ENCODE measurements at places on chromosomes 3 and 15.

- no peak for DNase-seq
Observed at GRCh38 chr3:156533205-156533604, 21.7 kb downstream of the SSR3 start.

DNA sequence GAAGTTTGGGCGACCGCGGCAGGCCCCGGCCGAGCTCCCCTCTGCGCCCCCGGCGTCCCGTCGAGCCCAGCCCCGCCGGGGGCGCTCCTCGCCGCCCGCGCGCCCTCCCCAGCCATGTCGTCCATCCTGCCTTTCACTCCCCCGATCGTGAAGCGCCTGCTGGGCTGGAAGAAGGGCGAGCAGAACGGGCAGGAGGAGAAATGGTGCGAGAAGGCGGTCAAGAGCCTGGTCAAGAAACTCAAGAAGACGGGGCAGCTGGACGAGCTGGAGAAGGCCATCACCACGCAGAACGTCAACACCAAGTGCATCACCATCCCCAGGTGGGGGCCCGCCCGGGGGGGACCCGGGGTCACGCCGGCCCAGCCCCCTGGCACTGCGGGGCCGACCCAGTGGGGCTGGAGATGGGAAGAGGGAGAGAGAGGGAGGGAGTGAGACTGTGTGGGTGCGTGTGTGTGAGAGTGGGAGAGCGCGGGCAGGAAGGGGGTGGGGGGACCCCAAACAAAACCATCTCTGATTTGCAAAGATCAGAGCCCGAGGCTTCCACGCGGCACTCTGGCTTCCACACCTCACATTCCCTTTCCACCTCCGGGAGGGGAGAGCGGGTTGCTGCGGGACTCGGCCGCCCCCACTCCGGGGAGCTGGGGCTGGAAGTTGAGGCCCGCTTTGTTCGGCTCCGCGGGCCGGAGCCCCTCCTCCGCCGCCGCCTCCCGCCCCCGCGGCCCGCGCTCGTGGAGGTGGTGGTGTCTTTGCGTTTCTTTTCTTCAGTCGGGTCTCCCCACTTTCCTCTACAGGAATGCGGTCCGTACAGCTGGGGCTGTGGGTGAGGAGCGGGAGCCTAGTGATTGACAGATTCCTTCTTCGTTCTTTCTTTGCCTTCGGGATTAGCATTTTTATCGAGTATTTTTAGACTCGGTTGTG, 898 bp downstream of the SMAD3 start:
- no peak for DNase-seq

DNA sequence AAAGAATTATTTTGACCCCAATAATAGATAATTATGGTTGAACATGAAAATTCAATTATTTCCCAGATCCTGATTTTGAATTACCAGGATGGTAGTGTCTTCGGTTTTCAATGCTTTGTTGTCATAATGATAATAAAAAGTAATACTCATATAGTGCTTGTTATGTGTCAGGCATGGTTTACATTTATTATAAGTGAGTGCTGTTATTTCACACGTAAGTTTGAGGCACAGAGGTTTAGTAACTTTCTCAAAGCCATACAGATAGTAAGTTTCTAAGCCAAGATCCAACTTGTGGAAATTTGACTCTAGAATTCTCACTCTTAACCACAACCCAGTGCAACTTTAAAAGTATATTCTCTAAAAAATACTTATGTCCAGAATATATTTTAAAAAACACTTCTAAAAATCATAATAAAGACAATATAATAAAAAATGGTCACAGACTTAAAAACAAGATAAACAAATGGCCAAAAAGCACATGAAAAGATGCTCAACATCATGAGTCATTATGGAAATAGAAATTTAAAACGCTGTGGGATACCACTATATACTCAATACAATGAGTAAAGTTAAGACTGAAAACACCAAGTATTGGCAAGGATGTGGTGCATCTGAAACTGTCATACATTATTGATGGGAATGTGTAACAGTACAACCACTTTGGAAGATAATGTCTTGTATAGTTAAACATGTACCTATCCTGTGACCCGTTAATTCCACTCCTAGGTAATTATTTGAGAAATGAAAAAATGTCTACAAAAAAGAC, 45.2 kb downstream of the SPRED1 start:
- DNase-seq: no peak

DNA sequence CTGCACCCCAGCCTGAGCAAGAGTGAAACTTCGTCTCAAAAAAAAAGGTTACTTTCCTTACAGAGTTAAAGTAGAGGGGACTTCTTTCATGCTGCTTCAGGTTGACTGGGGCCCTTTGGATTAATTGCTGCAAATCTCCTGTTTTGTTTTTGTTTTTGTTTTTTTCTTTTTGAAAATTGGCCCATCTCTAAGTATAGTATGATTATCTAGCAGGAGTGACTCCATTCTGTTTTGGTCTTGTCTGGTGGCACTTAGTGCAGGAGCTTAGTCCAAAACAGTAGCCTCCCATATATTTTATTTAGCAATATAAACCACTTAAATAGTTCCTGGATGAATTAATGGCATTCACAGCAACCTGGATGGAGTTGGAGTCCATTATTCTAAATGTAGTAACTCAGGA, 113.0 kb downstream of the RPL22L1 start:
- DNase-seq: no peak

GRCh38 chr15:67207555-67208207, 46.8 kb downstream of the AAGAB start:
- DNase-seq: no peak

DNA sequence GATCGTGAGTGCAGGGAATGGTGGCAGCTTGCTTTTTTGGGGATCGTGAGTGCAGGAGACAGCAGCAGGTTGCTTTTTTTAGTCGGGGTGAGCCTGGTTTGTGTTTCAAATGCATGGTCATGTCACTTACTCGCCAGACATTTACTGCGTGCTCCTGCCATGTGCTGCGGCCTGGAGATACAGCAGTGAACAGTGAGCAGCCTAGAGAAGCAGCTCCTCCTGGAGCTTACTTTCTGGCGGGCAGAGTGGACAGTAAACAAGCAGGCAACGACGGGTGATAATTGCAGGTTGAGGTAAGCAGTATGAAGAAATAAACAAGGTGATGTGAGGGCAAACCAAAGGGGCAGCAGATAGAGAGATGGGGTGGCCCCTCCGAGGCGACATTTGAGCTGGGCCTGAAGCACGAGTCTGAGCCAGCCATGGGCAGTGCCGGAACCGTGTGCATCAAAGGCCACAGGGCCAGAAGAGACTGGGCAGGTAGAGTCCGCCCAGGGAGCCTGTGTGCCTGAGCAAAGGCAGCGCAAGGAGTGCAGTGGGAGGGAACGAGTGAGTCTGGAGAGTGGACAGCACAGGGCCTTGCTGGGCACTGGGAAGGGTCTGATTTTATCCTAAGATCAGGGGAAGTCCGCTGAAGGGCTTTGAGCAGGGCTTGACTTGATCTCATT, 57.3 kb upstream of the RASA2 start:
- no peak for DNase-seq

GRCh38 chr15:48866141-48866563, 11.8 kb upstream of the EID1 start:
- no peak for DNase-seq

DNA sequence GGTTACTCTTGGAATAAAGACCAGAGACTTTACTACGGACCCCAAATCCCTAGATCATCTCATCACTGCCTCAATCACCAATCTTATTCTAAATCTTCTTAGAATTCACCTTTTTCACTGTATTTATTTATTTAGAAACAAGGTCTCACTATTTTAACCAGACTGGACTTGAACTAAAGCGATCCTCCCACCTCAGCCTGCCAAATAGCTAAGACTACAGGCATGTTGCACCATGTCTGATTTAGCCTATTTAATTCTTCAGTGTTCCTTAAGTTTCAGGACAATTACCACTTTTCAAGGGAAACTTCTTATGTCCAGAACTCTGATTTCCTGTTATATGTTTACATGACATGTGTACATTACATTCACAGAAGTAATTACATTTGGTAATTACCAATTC, 238.0 kb upstream of the COL8A1 start:
- DNase-seq: no peak

- no peak for DNase-seq
Observed at GRCh38 chr3:59444294-59444671, 394.5 kb upstream of the CFAP20DC start.

GRCh38 chr3:115187149-115187757, 40.2 kb upstream of the ZBTB20 start:
- no peak for DNase-seq

- DNase-seq: no peak
Observed at GRCh38 chr15:98035577-98036010, 75.1 kb downstream of the ARRDC4 start.

DNA sequence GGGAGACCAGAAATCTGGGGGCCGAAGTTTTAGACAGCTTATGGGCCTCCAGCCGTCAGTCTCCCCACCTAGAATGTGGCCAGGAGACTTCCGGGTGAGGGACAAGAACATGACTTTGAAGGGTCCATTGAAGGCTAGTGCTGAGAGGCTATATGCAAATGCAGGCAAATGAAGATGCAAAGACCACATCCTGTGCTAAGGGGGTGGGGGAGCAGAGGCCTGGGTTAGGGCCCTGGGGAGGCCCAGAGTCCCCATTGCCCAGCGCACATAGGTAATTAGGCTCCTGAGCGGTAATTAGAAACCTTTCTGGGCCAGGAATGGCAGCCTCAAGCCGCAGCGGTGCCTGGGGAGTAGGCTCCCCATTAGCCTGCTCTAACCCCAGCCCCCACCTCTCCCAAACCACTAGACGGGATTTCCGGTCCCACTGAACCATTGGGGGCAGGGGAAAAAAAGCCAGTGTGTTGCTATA, 6.8 kb downstream of the CSK start:
- DNase-seq: no peak

- peak; percentile 35 for DNase-seq
Observed at GRCh38 chr3:80688814-80689213, 921.0 kb upstream of the ROBO1 start.

- no peak for DNase-seq
Observed at GRCh38 chr3:13497386-13497785, 17.3 kb downstream of the HDAC11 start.

DNA sequence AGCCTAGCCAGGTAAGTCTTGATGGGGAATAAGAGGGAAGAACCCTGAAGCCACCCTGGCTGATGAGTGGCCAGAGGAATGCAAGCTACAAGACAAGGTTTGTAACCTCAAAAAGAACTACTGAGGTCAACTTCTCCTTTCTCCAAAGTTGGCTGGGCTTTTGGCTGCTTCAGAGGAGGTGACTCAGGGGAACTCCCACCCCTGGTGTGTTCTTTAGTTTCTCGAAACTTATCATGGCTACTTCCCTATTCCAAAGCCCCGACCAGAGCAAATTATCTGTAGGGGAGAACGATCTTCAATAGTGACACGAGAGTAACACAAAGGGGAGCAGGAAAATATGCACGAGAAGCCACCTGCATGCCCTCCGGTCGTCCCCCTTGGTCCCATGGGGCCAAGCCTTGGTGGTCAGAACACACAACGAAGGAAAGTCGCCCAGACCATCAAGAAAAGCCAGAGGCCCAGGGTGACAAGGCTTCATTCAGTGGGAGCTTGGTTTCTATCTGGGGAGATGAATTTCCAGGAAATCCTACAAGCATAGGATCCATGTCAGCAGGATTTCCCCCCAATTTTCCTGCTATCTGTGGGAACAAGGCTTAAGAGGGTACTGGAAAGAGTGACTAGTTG, 6.5 kb upstream of the BCL2A1 start:
- DNase-seq: no peak

- DNase-seq: no peak
Observed at GRCh38 chr15:45618813-45619212, 16.0 kb upstream of the SQOR start.

GRCh38 chr3:65706301-65706700, 332.4 kb downstream of the MAGI1 start:
- DNase-seq: no peak

GRCh38 chr3:41740374-41740886, 221.5 kb downstream of the ULK4 start:
- DNase-seq: no peak

DNA sequence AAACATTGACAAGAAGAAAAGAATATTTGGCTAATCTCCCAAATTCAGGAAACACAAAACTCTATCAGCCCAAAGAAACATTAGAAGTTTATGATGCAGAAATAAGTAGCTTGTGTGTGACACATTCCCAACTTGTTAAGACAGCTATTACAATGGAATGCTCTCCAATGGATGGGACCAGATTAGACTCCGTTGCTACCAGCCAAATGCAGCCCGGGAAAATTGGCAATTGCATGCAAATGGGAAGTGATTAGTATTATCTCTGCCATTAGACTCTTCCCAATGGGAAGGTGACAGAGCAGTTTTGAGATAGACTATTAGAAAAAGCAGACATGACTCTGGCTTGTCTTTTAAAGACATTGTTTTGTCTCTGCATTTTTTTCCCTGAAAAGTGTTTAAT, 37.4 kb upstream of the KCNMB2 start:
- no peak for DNase-seq

DNA sequence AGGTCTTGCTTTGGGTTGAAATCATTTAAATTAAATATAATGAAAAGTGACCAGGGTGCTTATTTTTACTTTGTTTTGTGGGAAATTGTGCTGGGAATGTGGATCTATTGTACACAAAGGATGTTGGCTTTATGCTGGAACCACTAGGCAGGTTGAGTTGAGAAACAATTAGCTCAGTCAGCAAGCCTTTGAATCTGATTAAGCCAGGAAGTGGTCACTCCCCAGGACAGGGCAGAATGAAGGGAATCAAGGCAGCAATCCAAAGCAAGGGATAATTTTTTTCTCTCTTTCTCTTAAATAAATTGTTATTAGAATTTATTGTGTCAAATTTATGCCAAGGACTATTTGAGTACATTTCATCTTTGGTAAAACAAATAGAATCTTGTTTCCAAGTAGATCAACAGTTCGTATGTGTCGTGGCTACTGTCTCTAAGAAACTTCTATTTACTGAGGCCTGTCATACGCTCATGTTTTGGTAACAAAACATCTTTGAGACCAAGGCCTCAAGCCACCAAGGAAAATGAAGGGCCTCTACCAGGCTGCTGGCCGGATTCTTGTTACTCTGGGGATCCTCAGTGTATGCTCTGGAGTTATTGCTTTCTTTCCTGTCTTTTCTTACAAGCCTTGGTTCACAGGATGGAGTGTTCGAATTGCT, at the start of gene TMEM212:
TSS of gene TMEM212 (plus strand) at position 486 of the 655 bp plus-strand sequence. CDS start at position 521, 35 bp downstream.
- DNase-seq: no peak

GRCh38 chr3:188925376-188925775, 246.4 kb upstream of the TPRG1 start:
- DNase-seq: no peak

DNA sequence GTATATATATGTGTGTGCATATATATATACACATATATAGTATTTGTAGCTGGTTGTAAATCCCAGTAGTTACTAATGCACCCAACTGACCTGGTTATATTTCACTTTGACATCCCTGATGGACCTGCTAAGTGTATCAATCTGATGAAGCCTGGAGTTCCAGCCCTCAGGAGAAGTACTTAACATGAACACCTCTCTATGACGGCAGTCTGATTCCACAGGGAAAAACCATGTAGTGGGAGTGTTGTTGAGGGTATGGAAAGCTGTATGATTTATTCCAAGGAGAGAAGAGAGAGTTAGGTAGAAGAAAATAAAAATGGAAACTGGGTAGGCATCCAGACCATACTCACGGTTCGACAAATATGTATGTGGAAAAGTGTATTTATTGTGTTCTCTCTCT, 531.2 kb upstream of the SEMA6D start:
- no peak for DNase-seq
